AG10803 (cell line): ENCODE measurements at places on chromosomes 3 and 15.

DNA sequence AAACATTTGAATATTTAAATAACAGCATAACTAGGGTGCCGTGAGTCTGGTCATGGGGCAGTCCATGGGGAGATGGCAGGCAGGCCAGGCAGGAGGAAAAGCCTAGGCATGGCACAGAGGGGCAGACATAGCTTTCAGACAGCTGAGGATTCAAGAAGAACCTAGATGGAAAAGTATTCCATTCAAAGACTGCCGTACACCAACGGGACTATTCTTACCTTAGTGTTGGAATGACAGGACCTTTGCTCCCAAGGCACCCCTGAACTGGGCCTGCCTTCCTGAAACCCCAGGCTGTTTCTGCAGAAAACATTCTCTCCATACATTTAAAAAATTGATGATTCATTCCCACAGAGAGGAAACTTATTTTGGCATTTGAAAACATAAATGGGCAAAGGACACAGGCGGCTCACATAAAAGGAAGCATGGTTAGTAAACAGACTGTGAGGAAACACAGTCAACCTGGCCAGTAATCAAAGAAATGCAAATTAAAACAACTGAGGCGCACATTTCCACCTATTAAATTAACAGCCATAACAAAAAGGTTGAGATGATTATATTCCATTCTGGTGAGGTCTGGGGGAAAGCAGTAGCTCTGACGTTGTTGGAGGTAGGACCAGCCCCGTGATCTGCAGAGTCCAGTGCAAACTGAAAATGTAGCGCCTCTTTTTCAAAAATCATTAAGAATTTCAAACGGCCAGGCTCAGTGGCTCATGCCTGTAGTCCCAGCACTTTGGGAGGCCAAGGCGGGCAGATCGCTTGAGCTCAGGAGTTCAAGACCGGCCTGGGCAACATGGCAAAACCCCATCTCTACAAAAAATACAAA lies 71.3 kb upstream of the SMAD3 start:
- no peak for DNase-seq

GRCh38 chr3:105877336-105877910 lies 8.6 kb upstream of the CBLB start:
- DNase-seq = no peak

GRCh38 chr3:39118079-39118478 lies 10.6 kb downstream of the TTC21A start:
- no peak for DNase-seq

- DNase-seq = peak; percentile 20
Observed at GRCh38 chr3:126936853-126937425, 46.0 kb upstream of the PLXNA1 start.

- no peak for DNase-seq
Observed at GRCh38 chr3:189344996-189345395, 173.2 kb downstream of the TPRG1 start.

- peak; percentile 47 for DNase-seq
Observed at GRCh38 chr3:37520907-37521341, 340.8 kb upstream of the CTDSPL start.

DNA sequence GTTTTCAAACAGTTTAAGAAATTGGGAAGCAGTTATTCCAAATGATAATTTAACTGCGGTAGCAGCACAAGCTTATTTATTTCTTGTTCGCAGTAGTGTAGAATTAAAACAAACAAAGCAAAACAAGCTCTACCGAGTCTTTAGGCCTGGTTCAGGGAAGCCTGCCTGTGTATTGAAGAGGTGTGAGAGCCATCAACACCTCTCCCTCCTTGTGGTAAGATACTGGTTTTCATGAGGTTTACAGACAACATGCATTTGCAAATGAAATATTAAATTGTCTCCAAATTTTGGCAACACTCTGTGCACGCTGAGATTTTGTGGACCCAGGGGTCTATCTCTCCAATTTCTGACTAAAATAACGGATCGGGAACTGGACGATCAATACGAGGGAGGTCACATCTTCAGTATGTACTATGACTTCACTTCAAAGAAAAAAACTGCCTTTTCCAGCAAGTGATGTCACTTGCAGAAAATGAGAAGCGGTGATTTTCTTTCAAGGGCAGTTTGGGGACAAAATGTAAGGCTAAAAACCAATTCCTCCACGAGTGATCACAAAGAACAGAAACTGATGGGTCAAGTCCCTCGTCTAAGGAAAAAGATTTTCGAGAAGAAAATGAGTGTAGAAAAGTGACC lies 721 bp downstream of the ATR start:
- no peak for DNase-seq

- no peak for DNase-seq
Observed at GRCh38 chr3:124699051-124699450, 31.2 kb upstream of the UMPS start.

GRCh38 chr15:86034904-86035303 lies 44.8 kb upstream of the AGBL1 start:
- no peak for DNase-seq

GRCh38 chr15:73153024-73153423 lies 100.8 kb downstream of the NEO1 start:
- DNase-seq = no peak

DNA sequence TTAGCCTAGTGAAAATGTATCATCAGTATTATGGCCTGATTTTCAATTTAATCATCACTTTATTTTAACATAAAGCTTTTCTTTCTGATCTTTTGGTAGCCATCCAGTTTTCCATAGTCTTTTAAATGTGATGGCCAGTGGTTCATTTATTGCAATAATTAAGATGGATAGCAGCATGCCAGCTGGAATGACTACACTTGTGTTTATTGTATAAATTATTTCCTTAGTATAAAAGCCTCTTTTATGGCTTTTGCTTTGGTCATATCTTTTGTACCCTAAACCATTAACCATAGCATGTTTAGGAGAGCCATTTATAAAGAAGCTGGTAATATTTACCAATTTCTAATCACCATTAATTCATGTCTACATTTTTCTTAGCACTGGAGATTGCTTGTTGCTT lies 31.7 kb downstream of the ALCAM start:
- DNase-seq = no peak

DNA sequence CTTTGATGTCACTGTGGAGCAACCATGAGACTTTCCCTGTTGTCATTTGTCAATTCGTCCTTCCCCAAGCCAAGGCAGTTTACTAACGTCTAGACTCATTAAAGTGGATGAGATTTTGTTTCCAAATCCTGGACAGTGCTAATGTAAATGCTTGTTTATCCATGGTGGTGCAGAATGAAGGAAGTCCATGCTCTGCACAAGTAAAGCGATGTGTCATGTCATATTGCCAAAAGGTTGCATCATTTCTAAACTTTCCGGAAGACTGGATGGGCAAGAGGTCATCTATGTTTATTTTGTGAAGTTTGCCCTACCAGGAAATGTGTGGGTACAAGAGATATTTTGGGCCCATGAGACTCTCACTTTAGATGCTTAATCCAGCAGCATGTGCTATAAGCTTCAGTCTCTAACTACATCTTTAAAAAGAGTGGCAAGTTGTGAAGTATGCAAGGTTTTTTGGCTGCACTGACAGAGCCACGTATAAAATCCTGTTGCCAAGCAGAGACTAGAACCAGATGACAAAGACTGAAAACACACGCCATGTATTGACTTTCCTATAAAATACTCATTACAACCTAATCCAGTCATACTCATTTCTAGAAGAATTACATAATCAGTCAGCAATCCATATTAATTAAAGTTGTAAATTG lies 72.1 kb upstream of the FNDC3B start:
- peak; percentile 95 for DNase-seq

GRCh38 chr15:69090197-69090948 lies 70.1 kb upstream of the GLCE start:
- peak; percentile 44 for DNase-seq

DNA sequence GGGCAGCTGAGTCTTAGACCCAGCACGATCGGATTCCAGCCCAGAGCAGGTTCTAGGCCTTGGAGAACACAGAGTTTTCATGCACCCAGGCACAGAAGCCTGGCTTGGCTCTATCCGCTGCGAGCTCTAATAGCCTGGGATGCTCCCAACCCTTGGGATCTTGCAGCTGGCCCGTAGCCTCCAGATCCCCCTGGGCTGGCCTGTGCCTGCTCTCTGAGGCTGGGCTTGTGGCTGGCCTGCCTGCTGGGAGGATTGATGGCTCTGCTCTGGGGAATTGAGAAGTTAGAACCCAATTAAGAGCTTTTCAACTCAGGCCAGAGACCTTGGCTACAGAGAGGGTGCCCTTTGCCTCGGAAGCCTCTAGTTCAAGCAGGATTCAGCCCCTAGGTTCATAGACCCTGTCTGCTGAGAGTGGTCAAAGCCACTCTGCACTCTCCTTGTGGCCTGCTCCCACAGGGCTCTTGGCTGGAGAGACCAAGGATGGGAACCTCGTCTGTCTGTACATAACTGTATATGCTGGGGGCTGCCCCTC lies 64.4 kb downstream of the MAGEF1 start:
- DNase-seq = no peak
